ENCODE measurements at places on chromosomes 16 and 17. TPM values are rescaled to one million over a fixed set of nuclear protein-coding genes. Genes with fewer than 3 reads are reported as not detected.
A peak's percentile ranks its signal among the peaks of the same experiment; 100 is the strongest.

GRCh38 chr17:37564252-37564651 is 45.0 kb downstream of the SYNRG start:
- no peak for DNase-seq

DNA sequence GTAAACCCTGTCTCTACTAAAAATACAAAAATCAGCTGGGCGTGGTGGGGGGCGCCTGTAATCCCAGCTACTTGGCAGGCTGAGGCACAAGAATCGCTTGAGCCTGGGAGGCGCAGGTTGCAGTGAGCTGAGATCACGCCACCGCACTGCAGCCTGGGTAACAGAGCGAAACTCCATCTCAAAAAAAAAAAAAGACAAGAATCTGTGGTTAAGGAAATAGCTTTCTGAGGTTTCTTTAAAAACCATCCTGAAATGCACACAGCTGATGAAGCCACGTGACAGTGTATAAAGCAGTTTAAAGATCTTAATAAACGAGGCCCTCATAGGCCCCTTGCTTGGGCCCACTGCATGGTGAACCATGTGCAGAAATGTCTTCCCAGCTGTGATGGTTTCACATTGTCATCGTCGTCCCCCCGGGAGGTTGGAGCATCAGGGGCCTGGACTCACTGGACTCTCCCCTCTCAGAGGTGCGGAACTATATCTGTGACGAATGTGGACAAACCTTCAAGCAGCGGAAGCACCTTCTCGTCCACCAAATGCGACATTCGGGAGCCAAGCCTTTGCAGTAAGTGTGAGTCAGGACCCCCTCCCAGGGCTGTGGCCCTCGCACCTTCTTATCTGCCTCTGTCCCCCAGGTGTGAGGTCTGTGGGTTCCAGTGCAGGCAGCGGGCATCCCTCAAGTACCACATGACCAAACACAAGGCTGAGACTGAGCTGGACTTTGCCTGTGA is 16.2 kb downstream of the ZNF276 start:
- DNase-seq: no peak

The ZCCHC14 gene
- 14.1 TPM for total RNA-seq

The TK1 gene
- 90.9 TPM for total RNA-seq

The ZNF267 gene
- total RNA-seq: 156 TPM

The TMC6 gene
- total RNA-seq: 137 TPM

GRCh38 chr16:88530051-88530857 is 39.9 kb upstream of the ZC3H18 start:
- no peak for DNase-seq

DNA sequence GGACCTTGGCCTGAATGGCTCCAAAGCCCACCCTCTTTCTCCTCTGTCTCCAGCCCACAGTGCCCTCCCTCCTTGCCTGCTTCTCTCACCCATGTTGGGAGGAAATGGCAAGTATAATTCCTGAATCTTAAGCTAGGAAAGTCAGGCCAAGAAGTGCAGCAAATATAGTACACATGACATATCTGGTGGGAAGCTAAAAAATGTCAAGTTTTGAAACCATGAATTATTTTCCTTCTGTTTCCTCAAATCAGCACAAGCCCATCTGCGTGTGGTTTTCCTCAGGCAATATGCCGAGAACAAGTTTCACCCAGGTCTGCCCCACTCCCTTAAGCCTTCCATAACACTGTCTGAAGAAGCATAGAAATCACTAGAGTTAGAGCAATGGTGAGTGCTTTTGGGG is 502.8 kb upstream of the CDH11 start:
- no peak for DNase-seq

DNA sequence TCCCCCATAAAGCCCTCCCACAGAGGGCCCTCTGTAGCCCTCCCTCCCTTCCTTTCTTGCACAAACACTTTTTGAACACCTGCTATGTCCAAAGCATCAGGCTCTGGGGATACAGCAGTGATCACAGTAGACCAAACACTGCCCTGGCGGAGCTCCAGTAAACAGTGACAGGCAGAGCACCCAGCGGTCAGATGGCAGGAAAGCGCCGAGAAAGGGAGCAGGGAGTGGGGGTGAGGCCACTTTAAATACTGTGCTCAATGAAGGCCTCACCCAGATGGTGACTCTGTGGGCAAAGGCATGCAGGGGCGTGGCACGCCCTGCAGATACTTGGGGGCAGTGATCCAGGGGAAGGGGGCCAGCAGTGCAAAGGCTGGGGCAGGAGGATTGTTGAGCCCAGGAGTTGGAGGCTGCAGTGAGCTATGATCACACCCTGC is 7.6 kb downstream of the PRR29 start:
- no peak for DNase-seq

DNA sequence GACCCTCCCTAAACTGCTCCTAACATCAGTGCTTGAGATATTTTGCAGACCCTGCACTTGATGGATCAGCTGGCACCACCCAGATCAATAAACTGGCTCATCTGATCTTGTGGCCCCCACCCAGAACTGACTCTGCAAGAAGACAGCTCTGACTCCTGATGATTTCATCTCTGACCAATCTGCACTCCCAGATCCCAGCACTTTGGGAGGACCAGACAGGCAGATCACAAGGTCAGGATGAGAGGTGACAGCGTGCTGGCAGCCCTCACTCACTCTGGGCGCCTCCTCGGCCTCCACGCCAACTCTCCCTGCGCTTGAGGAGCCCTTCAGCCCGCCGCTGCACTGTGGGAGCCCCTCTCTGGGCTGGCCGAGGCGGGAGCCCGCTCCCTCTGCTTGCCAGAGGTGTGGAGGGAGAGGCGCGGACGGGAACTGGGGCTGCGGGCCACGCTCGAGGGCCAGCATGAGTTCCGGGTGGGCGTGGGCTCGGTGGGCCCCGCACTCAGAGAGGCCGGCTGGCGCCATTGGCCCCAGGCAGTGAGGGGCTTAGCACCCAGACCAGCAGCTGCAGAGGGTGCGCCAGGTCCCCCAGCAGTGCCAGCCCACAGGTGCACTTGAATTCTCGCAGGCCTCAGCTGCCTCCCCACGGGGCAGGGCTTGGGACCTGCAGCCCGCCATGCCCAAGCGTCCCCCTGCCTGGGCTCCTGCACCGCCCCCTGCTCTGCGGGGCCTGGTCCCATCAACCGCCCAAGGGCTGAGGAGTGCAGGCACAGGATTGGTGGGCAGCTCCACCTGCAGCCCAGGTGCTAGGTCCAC is 2.4 kb upstream of the C16orf54 start:
- no peak for DNase-seq

The TMEM220 gene
- total RNA-seq: 1.8 TPM

The STX1B gene
- total RNA-seq: 6.1 TPM

DNA sequence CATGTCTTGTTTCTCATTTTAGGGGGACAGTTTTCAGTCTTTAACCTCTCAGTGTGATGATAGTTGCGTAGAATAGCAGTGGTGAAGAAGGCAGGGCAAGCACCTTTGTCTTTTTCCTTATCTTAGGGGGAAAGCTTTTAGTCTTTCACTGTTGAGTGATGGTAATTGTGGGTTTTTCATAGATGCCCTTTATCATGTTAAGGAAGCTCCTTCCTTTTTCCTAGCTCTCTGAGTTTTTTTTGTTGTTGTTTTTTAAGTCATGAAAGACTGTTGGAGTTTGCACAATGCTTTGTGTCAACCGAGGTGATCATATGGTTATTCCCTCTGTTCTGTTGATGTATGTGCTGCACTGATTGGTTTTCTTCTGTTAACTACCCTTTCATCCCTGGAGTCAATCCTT is 15.7 kb downstream of the NOL11 start:
- DNase-seq: no peak

GRCh38 chr17:69065113-69065512 is 4.4 kb upstream of the ABCA9 start:
- no peak for DNase-seq

The VMO1 gene
- total RNA-seq: 1.1 TPM

The TNFRSF17 gene
- total RNA-seq: not detected

DNA sequence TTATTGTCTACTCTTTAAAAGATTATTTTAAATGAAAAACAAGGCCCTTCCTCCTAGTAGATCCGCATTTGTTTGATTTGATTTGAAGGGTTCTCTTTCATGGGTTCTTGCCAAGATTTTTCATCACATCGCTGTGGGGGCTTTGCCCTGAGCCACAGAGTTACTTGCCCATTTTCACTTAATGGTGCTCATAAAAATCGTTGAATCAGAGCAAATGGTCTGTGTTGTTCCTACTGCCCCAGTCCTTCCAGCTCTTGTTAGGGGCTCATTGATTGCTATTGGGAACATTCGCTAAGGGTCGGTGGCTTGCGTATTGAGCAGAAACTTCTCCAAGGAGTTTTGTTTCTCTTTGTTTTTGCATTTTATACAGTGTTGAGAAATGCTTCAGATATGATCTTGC is 1023.4 kb upstream of the CDH8 start:
- no peak for DNase-seq

The TMEM88 gene
- 5.2 TPM for total RNA-seq

DNA sequence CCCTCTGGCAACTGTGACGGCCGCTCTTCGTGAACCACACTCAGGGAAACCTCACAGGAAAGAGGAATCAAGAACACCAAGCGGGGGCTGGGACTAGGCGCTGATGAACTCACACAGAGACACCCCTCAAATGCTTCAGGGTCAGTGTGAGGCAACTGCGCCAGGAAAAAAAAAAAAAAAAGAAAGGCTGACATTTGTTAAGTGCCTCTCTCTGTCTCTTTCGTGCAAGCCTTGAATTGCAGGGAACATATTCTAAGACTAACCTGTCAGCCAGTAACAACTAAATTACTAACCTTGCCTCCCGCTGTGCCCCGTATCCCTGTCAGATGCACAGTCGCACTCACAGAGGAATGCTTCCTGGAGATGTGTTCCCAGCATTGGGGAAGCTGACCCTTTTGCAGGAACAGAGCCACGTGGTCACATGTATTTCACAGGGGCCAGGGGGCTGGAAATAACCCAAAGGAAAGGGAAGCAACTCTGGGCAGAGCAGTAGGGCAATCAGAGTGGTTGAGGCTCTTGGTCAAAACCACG is 247.8 kb downstream of the XYLT1 start:
- no peak for DNase-seq

- peak; percentile 12 for DNase-seq
These were observed 480.0 kb downstream of the PMP22 start for GRCh38 chr17:14784997-14785696.

GRCh38 chr17:37774504-37774903 is 29.6 kb upstream of the HNF1B start:
- DNase-seq: peak; percentile 44

The SDK2 gene
- 0.26 TPM for total RNA-seq

- DNase-seq: peak; percentile 6
These were observed 198.0 kb downstream of the XYLT1 start for GRCh38 chr16:17272716-17273115.

- peak; percentile 29 for DNase-seq
These were observed 8.3 kb upstream of the NOS2 start for GRCh38 chr17:27808628-27809027.

GRCh38 chr17:81117672-81118198 is 47.6 kb upstream of the PVALEF start:
- no peak for DNase-seq

The TP53TG3C gene
- not detected for total RNA-seq

The SHBG gene
- 0.63 TPM for total RNA-seq

GRCh38 chr17:49952209-49952911 is 16.6 kb upstream of the DLX4 start:
- peak; percentile 85 for DNase-seq

The HIC1 gene
- 11.7 TPM for total RNA-seq

The ZSCAN32 gene
- 20.5 TPM for total RNA-seq

The CARD14 gene
- 0.39 TPM for total RNA-seq

The AANAT gene
- total RNA-seq: not detected

DNA sequence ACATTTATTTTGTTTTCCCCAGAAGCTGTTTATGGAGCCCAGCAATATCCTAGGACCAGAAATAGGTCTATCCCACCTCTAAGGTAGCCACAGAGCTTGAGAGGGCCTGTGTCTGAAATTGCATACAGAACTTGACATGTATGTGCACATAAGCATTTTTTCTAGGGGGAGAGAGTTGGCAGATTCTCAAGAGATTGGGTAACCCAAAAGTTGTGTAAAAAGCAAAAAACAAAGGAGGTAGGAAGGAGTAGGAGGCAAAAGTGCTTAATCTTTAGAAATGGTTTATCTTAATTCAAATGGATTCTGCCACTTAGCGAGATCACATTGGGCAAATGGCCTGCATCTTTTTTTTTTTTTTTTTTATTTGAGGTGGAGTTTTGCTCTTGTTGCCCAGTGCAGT is 3.5 kb downstream of the PLK1 start:
- DNase-seq: no peak
